ENCODE measurements at places on chromosomes 6 and 20.

GRCh38 chr20:43302936-43303335 is 113.2 kb upstream of the PTPRT start:
- DNase-seq = no peak

GRCh38 chr6:14867802-14868201 is 378.1 kb upstream of the JARID2 start:
- DNase-seq = no peak

- no peak for DNase-seq
These were observed 354.6 kb upstream of the FLRT3 start for GRCh38 chr20:14691994-14692393.

GRCh38 chr6:44431118-44431725 is 43.7 kb downstream of the CDC5L start:
- DNase-seq = peak; percentile 73

DNA sequence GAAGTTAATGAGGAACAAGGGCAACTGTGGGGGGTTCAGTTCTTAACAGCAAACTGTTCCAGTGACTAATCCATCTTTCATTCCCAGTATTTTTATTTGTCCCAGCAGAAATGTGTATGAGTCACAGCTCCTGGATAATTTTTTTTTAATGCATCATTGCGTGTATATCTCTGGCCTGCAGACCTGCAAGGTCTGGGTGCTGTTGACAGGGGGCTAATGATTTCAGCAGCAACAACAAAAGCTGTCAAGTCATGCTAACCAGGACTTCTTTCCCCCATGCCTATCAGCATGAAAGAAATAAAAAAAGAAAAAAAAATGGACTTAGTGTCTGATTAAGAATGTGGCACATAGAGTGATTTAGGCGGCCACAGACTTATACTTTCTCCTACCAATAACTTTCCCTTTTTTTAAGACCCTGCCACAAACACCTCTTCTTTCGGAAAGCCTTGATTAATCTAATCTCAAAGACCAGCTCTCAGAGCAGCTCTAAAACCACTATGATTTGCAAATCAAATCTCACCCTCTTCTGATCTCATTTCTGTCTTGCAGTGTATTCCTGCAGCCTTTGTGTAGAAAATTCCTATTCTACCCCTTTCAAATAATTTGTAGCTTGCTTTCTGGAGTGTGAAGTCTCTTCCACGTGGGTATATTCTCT is 14.2 kb upstream of the PREX1 start:
- DNase-seq = peak; percentile 82

- peak; percentile 35 for DNase-seq
These were observed 683.6 kb downstream of the BCKDHB start for GRCh38 chr6:80789912-80790570.

GRCh38 chr20:23671479-23671878 is 17.4 kb downstream of the CST4 start:
- no peak for DNase-seq

GRCh38 chr6:33147807-33148666 is 44.2 kb downstream of the COL11A2 start:
- DNase-seq = peak; percentile 58

GRCh38 chr20:57448764-57449354 is 57.7 kb downstream of the RBM38 start:
- DNase-seq = no peak

- DNase-seq = no peak
These were observed 699 bp upstream of the HSPA1B start for GRCh38 chr6:31826793-31827285.

- no peak for DNase-seq
These were observed 29.8 kb downstream of the ARHGAP40 start for GRCh38 chr20:38631155-38632022.

DNA sequence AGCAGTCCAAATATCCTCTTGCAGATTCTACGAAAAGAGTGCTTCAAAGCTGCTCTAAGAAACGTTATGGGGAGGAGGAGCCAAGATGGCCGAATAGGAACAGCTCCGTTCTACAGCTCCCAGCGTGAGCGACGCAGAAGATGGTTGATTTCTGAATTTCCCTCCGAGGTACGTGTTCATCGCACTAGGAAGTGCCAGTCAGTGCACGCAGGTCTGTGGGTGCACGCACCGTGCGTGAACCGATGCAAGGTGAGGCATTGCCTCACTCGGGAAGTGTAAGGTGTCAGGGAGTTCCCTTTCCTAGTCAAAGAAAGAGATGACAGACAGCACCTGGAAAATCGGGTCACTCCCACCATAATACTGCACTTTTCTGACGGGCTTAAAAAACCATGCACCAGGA is 272.1 kb upstream of the DEFB115 start:
- DNase-seq = no peak

DNA sequence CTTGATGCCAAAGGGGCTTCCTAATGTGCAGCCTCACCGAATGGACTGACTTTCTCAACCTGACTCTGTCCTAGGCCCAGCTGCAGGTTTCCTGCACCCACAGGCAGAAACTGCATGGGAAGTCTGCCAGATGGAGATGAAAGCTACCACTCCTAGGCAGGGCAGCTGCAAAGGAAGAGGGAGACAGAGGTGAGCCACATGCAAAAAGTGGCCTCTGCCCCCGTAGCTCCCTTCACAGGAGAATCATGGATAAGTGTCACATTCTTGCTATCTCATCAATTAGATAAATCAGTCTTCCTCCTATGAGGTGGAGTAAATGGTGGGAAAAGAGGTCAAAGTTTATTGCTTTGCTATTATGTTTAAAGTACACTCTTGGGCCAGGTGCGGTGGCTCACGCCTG is 191.3 kb downstream of the ALDH8A1 start:
- DNase-seq = no peak

DNA sequence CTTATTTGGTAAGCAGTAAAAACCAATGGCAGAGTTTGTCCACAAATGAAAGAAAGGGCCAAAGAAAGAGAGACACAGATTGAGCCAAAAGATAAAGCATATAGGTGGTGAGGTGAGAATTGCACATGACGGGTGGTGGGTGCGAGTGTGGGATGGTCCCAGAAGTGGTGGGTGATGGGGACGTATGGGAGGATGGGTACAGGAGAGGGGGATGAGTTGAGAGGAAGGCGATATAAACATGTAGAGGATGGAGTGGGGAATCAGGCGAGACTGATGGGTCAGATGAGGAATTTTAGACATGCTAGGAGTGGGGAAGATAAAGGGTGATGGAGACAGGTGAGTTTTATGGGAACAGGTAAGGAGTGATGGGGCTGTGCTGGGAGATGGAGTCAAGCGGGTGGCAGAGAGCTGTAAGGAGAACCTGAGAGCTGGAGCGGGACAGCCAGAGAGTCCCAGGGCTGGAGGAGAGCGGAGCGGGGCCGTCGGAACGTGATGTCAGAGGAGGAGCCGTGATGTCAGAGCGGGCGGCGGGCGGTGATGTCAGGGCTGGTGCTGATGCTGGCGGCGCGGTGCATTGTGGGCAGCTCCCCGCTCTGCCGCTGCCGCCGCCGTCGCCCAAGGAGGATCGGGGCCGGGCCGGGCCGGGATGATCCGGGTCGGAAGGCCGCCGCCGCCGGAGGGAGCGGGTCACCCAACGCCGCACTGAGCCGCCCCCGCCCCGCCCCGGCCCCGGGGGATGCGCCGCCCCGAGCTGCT is at the start of gene TTBK1:
Gene TTBK1 (plus strand): TSS at position 574 of the 756 bp plus-strand sequence. CDS start 3,180 bp downstream, outside the sequence.
- DNase-seq = no peak

GRCh38 chr20:20668639-20669038 is 43.8 kb downstream of the RALGAPA2 start:
- DNase-seq = no peak

- DNase-seq = no peak
These were observed 37.3 kb upstream of the APCDD1L start for GRCh38 chr20:58552366-58552934.
